ENCODE measurements at places on chromosomes 4 and X.

DNA sequence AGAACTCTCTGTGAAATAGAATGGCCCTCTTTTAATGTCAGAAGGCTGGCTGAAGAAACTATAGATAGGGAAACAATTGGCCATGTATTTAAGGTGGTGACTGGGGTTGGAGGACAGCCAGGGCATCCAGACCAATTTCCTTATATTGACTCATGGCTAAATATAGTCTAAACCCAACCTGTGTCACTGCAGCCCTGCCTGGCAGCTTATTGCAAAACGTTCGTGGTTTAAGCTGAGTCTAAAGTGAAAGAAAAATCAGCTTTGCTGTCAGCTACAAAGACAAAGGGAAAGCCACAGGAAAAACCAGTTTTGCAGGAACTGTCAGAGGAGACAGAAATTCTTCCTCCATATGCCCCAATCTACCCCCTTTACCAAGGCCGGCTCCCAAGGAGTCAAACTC lies 902.8 kb upstream of the NDST4 start:
- DNase-seq: no peak

DNA sequence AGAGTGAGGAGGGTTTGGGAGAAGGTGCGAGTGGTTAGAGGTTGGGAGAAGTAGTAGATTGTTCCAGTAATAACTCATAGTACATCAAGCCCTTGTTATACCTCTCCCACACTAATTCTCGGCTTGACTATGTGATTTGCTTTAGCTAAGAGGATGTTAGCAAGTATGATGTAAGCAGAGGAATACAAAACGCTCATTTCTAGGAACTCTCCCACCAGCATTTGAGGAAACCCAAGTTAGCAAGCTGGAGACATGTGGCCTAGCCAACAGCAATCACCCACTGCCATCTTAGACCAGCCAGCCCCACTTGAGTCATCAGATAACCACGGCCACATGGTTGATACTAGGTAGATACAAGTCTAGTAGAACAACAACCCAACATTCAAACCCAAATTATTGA lies 14.2 kb downstream of the FTHL17 start:
- DNase-seq: no peak

DNA sequence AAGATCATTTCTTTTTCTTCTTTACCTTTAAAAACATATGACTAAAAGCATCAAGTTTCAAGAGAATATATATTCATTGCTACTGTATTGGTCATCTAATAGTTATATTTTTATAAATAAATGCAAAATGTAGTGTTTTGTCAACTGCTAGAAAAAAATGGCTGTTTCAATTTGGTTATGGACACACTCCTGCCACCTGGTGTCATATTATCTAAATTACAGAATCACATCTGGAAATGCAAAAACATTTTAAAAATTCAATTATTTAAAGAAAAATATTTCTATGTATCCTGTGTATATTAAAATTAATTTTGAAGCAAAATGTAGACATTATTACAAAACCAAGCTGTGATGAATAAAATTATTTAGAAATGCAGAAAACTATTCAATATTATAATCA lies 329.4 kb upstream of the PCDH18 start:
- no peak for DNase-seq

GRCh38 chrX:131577999-131578734 lies 34.3 kb downstream of the OR13H1 start:
- no peak for DNase-seq

DNA sequence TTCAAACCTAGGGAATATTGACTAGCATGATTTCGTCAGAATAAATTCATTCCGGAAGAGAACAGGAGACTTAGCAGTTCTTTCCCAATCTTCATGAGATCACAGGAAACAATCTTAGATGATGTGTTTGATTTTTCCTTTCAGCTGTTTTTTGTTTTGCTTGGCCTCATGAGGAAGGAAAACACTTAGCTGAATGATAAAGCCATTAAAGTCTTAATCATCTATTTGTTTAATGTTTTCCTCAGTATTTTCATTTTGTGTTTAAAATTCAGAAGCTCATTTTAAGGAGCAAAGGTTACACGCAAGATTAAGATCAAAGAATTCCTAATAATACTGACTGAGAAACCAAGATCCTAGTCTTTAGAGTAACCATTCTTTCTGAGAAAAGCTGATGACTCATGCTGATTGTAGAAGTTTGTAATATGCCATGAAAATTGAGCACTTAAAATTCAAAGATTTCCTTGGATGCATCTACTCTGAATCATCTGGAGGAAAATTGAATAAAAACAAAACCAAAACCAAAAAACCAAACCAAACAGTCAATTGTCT lies 15.4 kb upstream of the TBC1D19 start:
- DNase-seq: no peak

DNA sequence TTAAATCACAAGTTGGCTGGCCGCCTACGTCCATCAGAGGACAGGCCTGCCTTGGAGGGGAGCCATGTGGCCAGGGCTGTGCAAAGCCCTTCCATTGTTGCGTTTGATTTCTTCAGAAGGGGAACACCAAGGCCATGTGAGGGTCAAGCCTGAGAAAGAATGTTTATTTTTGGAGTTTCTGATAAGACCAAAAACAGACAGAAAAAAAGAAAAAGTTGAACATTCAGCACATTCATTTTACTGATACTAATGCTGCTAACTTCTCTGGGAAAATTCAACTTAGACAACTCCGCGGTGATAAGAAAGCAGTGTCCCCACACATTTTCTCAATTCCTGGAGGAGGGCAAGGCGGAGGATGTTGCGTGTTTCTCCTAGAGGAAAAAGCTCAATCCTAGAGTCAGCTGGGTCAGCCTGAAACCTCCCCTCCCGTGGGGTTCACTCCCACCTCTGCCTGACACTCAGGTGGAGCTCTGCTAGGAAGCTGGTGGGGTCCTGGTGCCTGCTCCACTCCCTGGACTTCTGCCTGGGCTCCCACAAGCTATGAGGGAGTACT lies 63.5 kb downstream of the ANAPC4 start:
- DNase-seq: no peak

GRCh38 chr4:152224223-152224622 lies 311.7 kb downstream of the FBXW7 start:
- DNase-seq: no peak

DNA sequence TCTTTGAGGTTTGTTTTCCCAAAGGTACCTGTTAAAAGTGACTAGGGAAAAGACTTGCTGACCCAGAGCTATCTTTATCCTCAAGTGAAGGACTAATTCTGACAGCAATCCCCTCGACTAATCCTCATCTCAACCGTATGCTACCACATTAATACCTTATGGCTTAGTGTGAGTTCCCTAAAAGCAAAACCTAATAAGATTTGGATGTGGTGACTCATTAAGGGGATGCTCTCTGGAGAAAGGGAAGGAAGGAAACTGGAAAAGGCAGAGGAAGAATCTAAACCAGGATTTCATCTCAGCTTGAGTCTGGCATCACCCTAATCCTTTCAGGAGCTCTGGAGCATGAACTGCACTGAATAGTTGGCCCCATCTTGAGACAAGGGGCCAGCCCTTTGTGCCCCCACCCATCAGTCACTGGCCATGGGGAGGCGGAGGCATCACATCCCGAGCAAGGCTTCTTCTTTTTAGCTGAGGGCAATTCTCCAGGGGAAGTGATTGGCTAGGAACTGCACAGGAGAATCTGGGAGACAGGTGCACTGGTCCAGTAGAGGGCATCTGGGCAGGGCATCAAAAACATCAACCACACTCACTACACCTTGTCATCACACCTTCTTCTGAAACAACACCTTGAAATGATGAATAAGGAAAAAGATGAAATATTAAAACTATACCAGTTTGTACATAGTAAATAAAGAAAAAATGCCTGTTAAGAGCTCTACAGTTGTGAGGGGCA lies 6.9 kb upstream of the BBS7 start:
- no peak for DNase-seq

DNA sequence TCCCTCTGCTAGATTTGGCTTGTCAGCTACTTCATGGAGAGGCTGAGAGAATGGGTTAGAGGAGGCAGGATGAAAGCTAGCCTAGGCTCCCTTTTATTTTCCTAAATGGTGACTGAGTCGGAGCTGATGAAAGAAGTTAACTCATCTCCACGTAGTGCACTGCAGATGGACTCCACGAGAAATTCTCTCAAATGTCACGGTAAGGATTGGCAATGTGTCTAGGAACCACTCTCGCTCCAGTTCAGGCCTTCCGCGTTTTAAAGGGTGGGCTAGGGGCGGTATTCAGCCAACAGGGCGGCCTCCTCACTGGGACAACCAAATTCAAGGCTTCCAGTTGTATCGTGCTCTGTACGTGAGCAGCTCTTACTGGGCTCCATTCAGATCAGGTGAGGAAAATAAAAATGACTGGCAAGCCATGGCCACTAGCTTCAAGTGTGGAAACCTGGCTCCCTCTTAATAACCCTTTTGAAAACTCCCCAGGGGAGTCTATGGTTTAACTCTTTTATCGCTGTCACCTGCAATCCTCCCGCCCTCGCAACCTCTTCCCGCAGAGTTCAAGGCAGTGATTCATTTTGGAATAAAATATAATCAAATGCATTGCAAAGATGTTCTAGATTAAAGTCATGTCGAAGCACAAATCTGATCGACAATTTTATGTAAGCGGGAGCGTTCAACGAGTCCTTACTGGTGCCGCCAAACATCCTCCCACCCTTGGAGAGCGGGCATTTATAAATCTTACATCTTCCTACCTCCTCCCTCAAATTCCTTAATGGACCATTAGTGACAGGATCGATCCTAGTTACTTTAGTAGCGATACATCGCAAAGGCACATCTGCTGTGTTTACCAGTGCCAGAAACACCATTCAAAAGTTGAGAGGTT lies 1.2 kb downstream of the SPOCK3 start:
- no peak for DNase-seq

- no peak for DNase-seq
Measured at GRCh38 chr4:102988429-102989020, 31.0 kb downstream of the SLC9B1 start.

DNA sequence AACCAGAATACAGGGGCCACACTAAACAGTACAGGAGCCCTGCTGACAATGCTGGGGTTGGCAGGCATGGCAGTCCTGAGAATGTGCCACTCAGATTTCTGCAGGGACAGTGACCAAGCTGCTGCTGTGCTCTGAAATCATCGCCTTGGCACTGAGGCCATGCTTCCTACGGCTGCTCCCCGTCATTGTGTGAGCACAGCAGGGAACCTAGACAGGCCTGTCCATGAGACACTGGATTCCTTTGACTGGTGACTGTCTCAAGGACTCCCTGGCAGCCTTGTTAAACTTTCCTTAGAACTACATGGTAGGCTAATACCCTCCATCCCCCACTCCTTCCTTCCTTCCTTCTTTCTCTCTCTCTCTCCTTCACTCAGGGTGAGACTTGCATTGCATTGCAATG lies 111.4 kb downstream of the LUZP4 start:
- DNase-seq: no peak

DNA sequence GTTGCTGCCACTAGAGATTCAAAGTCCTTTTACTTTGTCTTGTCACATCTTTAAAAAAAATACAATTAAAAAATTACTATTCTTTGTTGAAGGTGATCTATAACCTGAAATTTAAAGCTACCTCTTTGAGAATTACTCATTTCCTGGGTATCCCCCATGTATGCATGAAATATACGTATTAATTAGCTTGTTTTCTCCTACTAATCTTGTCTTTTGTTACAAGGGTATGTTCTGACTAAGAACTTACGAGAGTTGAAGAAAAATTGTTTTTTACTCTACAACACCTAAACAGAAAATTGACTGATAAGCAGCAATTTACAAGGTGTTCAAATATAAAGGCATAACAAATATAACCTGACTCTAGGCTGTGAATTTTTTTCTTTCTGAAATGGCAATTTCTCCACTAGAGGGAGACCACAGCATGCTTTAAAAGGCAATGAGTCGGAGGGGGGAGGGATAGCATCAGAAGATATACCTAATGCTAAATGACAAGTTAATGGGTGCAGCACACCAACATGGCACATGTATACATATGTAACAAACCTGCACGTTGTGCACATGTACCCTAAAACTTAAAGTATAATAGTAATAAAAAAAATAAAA lies 249.6 kb downstream of the OPHN1 start:
- DNase-seq: no peak

DNA sequence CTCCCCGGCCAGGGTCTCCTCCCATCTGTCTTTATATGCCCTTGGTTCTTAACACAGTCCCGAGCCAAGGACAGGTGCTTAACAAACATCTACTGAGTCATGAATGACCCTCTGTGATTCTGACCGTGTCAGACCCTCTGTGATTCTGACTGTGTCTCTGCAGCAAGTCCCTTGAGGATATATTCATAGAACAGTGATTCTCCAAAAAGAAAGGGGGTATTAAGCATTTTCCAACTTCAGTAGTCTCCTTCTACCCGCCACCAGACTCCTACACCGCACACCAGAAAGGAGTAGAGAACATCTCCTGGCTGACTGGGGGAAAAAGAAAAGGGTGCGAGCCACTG lies 13.6 kb downstream of the ACSL1 start:
- no peak for DNase-seq

GRCh38 chr4:143215873-143216272 lies 31.2 kb downstream of the USP38 start:
- no peak for DNase-seq

DNA sequence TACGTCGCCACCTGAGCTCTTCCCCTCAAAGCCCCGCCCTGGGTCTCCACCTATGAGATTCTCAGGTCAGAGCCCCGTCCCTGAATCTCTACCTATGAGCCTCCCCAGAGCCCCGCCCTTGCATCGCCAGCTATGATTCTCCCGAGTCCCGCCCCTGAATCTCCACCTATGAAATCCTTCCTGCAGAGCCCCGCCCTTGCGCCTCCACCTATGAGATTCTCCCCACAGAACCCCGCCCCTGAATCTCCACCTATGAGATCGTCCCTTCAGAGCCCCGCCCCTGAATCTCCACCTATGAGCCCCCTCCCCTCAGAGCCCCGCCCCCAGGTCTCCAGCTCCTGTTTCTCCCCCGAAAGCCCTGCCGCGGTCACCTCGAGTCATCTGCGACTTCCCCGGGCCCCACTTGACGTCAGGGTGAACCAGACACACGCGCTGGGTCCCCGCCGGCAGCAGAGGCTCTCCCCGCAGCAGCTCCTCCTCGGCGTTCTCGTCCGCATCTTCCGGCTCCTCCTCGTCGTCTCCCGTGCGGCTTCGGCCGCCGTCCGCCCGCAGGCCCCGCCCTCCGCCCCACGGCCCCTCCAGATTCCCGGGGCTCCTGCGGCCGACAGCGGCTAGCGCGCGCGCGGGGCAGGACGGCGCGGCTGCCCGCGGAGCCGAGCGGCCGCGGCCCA lies 393 bp downstream of the GTPBP6 start:
- peak; percentile 96 for DNase-seq

DNA sequence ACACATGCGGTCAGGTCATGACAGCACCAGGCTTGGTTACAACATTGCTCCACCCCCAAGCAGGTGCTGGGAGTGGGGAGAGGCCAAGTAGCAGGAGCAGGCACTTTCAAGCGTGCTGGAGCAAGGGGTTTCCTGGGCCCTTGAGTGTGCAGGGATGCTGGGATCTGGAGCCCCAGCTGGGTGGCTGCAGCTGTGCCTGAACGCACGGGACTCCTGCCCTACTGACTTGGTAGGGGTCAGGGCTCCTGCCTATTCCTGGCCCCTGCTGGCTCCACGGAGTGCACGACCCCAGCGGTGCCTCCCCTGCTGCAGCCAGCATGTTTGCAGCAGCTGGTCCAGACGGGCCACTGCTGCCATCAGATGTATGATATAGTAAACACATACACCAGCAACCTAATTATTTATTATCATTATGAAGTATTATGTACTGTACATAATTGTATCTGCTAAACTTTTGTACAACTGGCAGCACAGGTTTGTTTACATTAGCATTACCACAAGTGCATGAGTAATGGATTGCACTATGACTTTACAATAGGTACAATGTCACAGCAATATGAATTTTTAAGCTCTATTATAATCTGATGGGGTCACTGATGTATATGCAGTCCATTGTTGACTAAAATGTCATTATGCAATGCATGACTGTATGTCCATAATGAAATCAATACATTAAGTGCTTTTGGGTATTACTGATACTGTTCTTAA lies 620.6 kb downstream of the RAPGEF2 start:
- DNase-seq: no peak

Measured in stimulated activated CD4-positive, alpha-beta T cell treated with anti-CD3 and anti-CD28 coated beads, Interleukin-1b, Interleukin-23, amount 100 ng/mL, for 4 hours (primary cell).